ENCODE measurements at places on chromosomes 7 and 10.

GRCh38 chr10:99661377-99661763, 2.1 kb downstream of the ENTPD7 start:
- DNase-seq: no peak

DNA sequence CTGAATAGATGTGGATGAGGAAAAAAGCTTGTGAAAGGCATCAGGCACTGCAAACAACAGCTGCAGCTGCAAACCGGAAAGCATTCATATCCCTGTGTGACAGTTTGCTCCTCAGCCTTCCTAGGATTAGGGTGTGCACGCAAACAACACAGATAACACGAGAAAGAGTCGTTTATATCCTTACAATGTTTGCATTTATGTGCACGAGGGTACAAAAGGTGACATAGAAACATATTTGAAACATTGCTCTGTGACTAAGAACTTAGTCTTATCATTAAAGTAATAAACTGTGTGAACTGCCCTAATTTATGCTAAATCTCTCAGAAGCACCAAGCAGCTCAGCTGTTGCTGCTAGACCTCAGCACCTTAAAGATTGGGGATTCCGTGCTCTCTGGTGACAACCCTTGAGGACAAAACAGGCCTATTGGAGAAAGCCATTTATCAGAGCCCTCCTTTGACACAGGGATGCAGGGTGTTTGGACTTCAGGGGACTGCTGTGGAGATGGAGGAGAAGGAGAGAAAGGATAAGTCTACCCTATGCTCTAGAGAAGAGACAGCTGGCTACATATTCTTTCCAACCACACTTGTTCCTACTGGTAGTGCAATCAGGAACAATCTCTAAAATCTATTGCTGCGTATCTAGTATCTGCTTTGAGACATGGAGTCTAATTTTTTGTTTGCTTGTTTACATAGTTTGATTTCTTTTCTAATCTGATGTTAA, 176.2 kb downstream of the GNAT3 start:
- no peak for DNase-seq

- no peak for DNase-seq
These were observed 32.7 kb downstream of the DOCK4 start for GRCh38 chr7:112173568-112173905.

- no peak for DNase-seq
These were observed 227.8 kb downstream of the TNS3 start for GRCh38 chr7:47354071-47354470.

DNA sequence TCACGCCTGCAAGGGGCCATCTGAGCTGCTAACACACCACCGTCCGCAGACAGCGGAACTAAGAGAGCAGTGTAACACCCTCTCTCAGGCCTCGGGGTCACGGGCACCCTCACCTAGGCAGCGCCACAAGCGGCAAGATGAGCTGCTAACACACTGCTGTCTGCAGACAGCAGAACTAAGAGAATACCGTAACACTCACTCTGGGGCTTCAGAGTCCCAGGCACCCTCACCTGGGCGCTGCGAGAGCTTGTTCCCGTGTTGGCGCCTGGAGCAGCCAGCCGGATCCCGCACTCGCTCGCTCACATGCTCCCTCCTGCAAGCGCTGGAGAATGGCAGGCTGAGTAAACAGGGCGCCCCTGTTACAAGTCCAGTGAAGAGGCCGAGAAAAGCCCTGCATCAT, 160.2 kb downstream of the SRPK2 start:
- DNase-seq: no peak

DNA sequence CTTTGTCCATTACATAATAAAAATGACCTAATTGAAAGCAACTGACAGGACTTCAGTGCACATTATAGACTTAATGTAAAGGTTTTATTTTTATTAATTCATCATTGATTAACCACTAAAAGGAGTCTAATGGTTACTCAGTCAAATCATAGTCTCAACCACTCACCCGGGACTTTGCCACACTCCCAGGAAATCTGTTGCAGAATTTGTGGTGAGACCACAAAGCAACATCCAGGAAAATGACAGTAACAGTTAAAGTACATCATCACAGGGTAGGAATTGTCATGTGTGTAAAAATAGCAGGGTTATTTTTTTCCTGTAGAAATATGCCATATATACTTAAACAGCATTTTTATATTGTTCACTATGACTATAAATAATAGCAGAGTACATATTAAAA, 6.3 kb upstream of the HGF start:
- no peak for DNase-seq

DNA sequence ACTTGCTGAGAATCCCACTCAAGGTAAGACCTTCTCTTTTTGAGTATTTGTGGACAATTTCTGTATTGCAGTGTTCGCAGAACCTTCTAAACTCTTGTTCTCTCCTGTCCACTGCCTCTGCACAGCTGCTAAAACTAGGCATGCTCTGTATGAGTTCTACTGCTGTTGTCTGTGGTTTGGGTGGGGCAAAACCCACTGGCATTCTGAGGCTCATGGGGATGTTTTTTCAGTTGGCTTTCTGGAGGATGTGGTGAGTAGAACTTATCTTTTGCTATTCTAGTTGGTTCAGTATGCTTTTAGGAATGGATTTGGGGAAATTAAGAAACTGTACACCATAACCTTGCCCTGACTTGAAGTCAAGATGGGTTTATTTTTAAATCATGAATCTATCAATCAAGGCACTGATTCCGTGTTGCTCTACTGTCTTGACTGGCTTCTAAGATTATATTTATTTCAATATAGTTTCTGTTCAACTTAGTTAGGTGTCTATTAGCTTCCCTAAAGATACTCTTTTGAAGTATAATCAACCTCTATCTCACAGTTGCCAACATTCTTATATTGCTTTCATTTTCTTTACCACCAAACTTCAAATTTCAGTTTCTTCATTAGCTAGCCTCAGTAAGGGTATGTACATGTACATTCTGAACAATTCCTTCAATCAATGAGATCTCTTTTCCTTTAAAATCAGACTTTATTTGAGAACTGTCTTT, 25.0 kb upstream of the C1GALT1 start:
- peak; percentile 27 for DNase-seq

- DNase-seq: no peak
These were observed 178.0 kb downstream of the JAZF1 start for GRCh38 chr7:28002638-28003037.

GRCh38 chr10:75294866-75295701, 59.3 kb upstream of the COMTD1 start:
- peak; percentile 22 for DNase-seq

- DNase-seq: peak; percentile 11
These were observed 28.3 kb downstream of the WDR86 start for GRCh38 chr7:151381348-151382078.

DNA sequence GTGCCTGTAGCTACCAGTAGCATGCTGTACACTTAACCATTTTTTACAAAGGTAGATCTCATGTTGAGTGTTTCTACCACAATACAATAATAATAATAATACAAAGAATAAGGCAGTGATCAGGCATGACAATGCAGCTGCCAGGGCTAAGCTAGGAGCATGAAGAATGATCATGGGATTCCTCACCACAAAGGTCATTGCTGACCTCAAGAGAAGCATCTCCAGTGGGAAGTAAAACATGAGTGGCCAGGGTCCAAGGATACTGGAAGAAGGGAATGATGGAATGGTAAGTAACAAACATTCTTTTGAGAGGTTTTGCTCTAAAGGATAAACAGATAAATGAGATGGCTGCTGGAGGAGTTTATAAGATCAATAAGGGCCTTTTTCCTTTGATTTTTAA, 591.1 kb downstream of the TNS3 start:
- DNase-seq: no peak

GRCh38 chr7:77330169-77330882, 85.8 kb downstream of the GSAP start:
- no peak for DNase-seq

DNA sequence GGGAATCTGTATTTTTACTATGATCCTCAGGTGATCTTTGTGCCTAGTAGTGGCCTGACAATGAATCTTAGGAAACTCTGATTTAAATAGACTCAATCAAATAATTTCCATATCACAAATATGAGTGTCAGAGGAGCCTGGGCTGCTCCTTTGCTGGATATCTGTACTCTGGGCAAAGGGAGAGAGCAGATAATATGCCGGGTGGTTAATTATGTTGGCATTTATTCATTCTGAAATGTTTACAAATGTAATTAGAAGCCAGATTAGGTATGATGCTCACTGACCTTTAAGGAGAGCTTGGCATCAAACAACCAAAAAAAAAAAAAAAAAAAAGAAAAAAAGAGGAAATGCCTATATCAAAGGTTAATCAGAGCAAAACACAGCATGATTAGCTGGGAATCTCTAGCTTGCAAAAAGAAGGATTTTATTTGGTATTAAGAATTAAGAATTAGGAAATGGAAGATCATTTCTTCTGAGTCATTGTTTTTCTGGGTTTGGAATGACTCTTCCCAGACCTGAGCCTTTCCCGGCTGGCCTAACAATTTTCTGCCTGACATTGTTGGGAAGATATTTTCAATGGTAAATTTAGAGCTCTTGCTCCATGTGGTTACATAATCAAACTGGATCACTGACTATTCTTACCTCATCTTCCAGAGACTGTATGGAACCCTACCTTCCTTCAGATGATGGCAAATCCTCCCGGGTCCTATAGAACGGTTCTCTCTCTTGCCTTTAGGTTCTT, 365.3 kb downstream of the REEP3 start:
- no peak for DNase-seq

DNA sequence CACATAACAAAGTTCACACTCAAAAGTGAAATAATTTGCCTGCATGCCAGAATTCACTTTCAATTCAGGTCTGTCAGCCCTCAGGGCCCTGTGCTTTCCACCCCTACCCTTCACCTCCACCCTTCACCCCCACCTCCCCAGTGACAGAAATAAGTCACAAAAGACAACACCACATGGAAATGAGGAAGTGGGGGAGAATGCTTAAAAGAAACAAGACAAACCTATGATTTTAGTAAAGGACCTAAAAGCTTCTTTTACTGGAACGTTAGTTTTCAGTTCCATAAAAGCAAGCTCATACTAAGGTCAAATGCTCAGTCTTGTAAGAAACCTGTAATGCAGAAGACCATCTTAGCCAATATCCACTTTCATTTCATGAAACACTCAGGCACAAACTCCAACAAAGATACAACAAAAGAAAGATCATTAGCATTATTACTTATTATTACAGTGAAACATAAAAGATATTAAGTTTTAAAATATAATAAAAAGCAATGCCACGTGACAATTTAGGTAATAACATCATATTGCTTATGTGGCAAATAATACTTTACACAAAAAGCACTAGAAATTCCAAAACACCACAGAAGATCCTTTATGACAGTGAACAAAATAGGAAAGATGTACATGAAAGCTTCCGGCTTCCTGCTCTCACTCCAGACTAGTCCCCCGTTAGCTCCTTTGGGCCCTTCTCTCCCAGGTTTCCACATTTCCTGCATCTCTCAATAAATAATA, 112.1 kb downstream of the LMBR1 start:
- no peak for DNase-seq

- DNase-seq: no peak
These were observed 331.5 kb upstream of the NPVF start for GRCh38 chr7:25559581-25560367.

DNA sequence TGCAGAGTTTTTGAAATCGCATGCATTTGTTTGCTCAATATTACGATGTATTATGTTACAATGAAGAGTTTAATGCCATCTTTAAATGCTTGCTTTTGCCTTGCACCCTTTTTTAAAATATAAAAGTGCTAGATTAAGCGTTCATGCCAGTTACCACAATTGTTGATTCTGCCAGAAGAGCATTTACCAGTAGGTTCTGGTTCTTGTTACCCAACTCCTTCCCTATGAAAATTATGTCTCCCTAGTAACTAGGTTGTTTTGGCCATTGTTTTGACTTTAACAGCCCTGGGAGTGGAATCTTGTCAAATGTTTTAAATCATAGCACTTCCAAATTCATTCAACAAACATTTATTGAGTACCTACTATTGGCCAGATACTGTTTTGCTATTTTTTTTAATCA, 32.8 kb upstream of the CDK14 start:
- DNase-seq: no peak

DNA sequence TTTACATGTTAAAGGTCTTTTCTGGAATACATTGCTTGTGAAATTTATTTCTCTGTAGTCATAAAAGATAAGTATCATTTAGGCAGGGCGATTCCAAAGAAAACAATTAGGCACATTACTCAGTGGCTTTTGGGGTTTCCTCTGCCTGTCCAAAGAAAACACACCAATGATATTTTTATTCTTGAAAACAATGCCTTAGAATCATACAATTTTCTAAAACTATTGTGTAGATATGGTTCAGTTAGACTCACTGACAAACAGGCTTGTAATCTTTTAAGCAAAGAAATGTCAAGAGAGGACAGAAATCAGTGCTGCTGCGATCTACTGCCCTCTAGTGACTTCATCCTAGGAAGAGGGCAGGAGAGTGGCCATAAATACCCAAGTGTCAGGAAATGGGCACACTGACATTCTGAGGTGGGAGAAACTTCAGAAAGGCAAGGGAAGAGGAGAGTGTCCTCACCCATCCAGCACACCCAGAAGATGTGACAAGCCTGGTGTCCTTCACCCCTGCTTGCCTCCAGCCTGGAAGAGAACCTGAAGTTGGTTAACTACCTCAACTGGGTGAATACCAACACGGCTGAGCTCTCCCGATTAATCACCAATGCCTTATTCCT, 120.5 kb downstream of the GALNT11 start:
- DNase-seq: no peak

All from activated naive CD4-positive, alpha-beta T cell (primary cell).